ENCODE measurements at places on chromosomes 12 and 14.

GRCh38 chr14:102539544-102540314 is 30.2 kb upstream of the ANKRD9 start:
- no peak overlapping the region for H3K4me3 ChIP-seq
- H3K4me1 ChIP-seq: peaks cover under 1% of the 10 kb centered on the region
- no peak for DNase-seq

GRCh38 chr12:114018669-114019068 is 52.5 kb upstream of the RBM19 start:
- H3K27me3 ChIP-seq: no peaks in the 10 kb centered on the region
- no peaks in the 10 kb centered on the region for H3K36me3 ChIP-seq
- DNase-seq: no peak
- H3K27ac ChIP-seq: no peak overlapping the region

DNA sequence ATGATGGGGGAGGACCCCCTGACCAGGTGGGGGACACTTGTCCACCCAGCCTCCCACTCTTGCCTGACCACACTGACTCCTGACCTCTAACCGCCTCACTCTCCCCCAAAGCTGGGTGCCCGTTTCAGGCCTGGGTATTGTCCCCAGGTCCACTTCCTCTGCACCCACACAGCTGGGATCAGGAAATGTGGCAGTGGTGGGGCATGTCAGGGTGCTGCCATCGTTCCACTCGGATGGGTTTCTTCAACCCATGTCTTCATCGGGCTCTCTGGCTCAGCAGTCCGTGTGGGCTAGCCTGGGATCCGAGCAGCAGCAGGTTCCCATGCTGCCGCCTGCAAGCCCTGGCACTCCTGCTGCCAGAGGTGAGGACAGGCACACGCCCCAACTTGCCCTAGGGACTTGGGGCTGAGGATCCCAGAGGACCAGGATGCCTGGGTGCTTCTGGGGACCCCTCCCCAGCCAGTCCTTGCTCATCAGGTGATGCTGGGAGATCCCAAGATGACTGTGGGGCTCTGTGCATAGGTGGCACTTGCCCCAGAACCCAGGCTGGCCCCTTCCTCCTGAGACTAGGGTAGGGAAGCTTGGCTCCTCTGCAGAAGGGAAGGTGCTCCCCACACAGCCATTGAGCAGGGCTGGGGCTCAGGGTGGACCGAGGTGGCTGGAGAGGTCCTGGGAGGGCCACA is 2.9 kb upstream of the CLBA1 start:
- no peak overlapping the region for H3K4me3 ChIP-seq
- H3K27ac ChIP-seq: no peak overlapping the region
- no peak for DNase-seq
- peaks cover 6% of the 10 kb centered on the region for H3K27me3 ChIP-seq
- H3K4me1 ChIP-seq: peaks cover 16% of the 10 kb centered on the region
- H3K36me3 ChIP-seq: no peaks in the 10 kb centered on the region

GRCh38 chr12:69685810-69686209 is 13.3 kb downstream of the BEST3 start:
- no peak overlapping the region for H3K27ac ChIP-seq
- DNase-seq: no peak
- H3K4me3 ChIP-seq: no peak overlapping the region
- no peaks in the 10 kb centered on the region for H3K36me3 ChIP-seq
- no peaks in the 10 kb centered on the region for H3K27me3 ChIP-seq
- no peaks in the 10 kb centered on the region for H3K4me1 ChIP-seq

- DNase-seq: no peak
- no peaks in the 10 kb centered on the region for H3K27me3 ChIP-seq
- no peak overlapping the region for H3K27ac ChIP-seq
- H3K4me1 ChIP-seq: no peaks in the 10 kb centered on the region
- no peaks in the 10 kb centered on the region for H3K36me3 ChIP-seq
These were observed 2.0 kb downstream of the CCDC198 start for GRCh38 chr14:57491640-57492039.
